ENCODE measurements at places on chromosomes 2 and 18. TPM values are rescaled to one million over a fixed set of nuclear protein-coding genes. Genes with fewer than 3 reads are reported as not detected.

DNA sequence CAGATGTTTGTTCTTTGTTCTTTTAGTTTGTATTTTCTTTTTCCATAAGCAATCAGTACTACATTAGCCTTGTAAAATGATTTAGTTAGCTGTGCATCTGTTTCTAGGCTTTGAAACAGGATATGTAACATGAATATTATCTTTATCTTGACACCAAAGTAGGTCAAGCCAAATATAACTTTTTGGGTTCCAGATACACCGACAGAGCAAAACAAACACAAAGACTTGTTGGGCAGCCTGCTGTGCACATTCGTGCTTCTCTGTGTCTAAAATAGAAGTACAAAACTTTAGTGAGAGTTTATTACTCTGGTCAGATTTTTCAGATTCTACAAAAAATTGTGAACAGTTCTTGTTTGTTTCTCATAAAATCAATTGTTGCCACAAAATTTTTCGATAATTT, 1059.3 kb upstream of the GYPC start:
- DNase-seq: no peak

DNA sequence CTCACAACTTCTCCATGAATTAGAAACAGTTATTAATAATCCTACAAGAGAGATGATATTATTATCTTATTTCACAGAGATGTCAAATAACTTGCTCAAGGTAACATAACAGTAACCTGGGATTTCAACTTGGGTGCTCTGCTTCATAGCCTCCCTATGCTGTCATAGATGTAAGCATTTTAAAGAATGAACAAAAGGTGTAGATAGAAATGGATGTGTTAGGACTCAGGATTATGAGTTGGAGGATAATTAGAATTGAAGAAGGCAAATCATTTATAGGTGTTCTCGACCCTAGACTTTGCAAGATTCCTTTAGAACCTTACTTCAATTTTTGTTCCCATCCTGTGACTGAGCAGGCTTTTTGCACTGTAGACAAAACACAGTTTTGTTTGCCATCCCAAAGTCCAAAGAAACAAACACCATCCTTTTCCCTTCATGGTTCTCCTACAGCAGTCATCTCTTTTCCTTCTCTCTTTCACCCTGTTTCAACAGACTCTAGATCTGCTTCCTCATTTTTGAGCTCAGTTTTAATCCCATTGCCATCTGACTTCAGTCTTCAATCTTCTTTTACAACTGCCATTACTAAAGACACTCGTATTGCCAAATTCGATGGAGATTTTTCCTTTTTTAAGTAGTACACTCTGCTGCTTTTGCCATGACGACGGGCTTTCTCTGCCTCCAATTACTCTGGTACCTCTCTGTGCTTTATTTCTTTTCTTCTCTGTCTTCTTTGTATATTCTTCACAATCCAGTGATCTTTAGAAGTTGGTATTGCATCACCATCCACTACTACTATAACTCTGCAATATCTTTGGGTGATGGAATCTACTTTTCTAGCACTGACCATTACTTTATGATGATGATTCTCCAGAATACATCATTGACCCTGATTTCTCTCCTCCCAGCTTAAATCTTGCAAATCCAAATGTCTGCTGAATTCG, 4.5 kb downstream of the HNMT start:
- DNase-seq: no peak

The DOK6 gene
- 0.57 TPM for total RNA-seq

The ANKRD30B gene
- total RNA-seq: not detected

The OTOS gene
- total RNA-seq: 0.38 TPM

- DNase-seq: no peak
Observed at GRCh38 chr18:21759836-21760235, 19.2 kb downstream of the MIB1 start.
